ENCODE measurements at places on chromosomes 7 and 10. TPM values are rescaled to one million over a fixed set of nuclear protein-coding genes. Genes with fewer than 3 reads are reported as not detected.

DNA sequence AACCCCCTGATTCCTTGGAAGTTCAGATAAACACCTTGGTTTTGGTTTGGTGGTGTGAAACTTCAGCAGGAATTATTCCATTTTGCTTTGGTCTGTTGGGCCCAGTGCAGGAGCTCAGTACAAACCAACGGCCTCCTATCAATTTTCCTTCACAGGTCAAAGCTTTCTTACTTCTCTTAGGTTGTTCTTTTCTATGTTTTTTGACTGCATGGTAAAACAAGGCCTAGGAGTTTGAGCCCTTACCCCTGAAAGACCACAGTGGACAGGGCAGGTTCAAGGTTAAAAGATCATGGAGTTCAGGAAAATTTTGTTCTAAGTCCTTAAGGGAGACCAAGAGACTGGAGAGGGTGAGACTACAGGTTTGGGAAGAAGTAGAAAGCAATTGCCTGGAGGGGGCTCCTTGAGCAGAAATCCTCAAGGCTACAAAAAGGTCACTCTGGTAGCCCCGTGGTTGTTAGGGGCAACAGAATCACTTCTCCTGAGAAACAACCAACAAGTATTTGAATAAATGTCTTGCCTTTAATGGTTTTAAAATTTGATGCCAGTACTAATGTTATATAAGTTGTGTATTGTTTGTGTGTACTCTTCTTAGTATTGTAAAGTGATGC, 40.9 kb upstream of the FHIP2A start:
- DNase-seq = no peak

The PWWP2B gene
- 13.4 TPM for total RNA-seq

The ASZ1 gene
- total RNA-seq = not detected

The ACTR3C gene
- 10.1 TPM for total RNA-seq

The DKK1 gene
- not detected for total RNA-seq

The FEZF1 gene
- total RNA-seq = not detected

The GHRHR gene
- not detected for total RNA-seq

DNA sequence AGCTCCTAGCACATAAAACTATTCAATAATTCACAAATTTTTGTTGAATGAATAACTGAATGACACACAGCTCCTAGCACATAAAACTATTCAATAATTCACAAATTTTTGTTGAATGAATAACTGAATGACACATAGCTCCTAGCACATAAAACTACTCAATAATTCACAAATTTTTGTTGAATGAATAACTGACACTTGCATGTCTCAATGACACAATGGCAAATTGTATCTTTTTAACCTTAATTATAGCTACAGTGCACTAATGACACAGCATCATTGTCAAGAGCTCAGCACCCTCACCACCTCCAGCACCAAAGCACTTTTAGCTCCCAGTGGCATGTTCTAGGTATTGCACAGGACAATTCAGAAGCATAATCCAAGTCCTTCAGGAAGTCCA, 131.6 kb downstream of the PDE1C start:
- no peak for DNase-seq

The TRAPPC14 gene
- 65.3 TPM for total RNA-seq
